ENCODE measurements at places on chromosomes 3 and 15. TPM values are rescaled to one million over a fixed set of nuclear protein-coding genes. Genes with fewer than 3 reads are reported as not detected.

The COLQ gene
- total RNA-seq, result 10.5 TPM

The ATP2B2 gene
- 25.2 TPM for total RNA-seq

GRCh38 chr3:76760336-76760735 is 279.6 kb upstream of the ROBO2 start:
- no peak overlapping the region for H3K27ac ChIP-seq
- DNase-seq, result no peak
- no peaks in the 10 kb centered on the region for H3K36me3 ChIP-seq

The MESP2 gene
- total RNA-seq, result not detected

The SAMMSON gene
- total RNA-seq, result 0.40 TPM

GRCh38 chr3:57730682-57731081 is 25.4 kb upstream of the SLMAP start:
- H3K27me3 ChIP-seq, result no peaks in the 10 kb centered on the region
- no peak overlapping the region for H3K4me3 ChIP-seq
- no peaks in the 10 kb centered on the region for H3K36me3 ChIP-seq
- DNase-seq, result no peak
- H3K4me1 ChIP-seq, result no peaks in the 10 kb centered on the region

- H3K4me1 ChIP-seq, result peaks cover 28% of the 10 kb centered on the region
- no peaks in the 10 kb centered on the region for H3K27me3 ChIP-seq
- H3K4me3 ChIP-seq, result no peak overlapping the region
- H3K36me3 ChIP-seq, result no peaks in the 10 kb centered on the region
- no peak for DNase-seq
Observed at GRCh38 chr15:88661761-88662556, 23.1 kb downstream of the ISG20 start.

DNA sequence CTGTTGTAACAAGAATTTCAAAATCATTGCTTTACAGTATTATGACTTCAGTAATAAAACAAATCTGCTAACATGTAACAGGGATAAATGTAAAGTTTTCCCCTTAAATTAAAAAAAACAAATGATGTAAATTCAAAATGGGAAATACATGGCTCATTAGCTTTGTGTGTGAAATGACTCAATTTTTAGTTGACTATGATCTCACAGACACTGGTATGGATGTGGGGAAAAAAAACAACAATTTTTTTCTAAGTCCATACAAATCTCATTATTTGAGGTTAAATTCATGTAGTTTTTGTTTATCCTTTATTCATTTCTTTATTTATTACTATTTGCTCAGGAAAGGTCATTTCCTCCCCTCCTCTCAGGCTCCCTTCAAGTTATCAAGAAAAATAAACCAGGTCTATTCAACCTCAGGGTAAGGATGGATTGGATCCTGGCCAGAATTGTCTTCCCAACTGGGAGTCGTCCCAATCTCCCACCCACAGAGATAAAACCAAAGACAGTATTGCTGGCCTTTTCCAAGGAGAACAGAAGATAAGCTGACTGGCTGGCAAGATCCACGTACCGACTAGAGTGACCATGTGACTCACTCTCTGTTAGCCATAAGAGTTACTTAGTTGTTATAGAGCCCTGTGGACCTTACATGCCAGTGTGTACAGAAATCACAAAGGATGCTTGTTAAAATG is 373.3 kb downstream of the GAP43 start:
- no peak for DNase-seq
- H3K4me1 ChIP-seq, result peaks cover 4% of the 10 kb centered on the region
- H3K4me3 ChIP-seq, result no peak overlapping the region
- H3K27me3 ChIP-seq, result no peaks in the 10 kb centered on the region
- no peaks in the 10 kb centered on the region for H3K36me3 ChIP-seq

- DNase-seq, result no peak
- H3K27ac ChIP-seq, result no peak overlapping the region
- no peaks in the 10 kb centered on the region for H3K4me1 ChIP-seq
- no peak overlapping the region for H3K4me3 ChIP-seq
Observed at GRCh38 chr3:25000971-25001591, 427.0 kb upstream of the RARB start.

- no peaks in the 10 kb centered on the region for H3K27me3 ChIP-seq
- H3K36me3 ChIP-seq, result no peaks in the 10 kb centered on the region
- no peak overlapping the region for H3K27ac ChIP-seq
- DNase-seq, result no peak
- no peak overlapping the region for H3K4me3 ChIP-seq
Observed at GRCh38 chr3:156433910-156434309, 121.0 kb downstream of the SSR3 start.

The AQP9 gene
- total RNA-seq, result 0.17 TPM

GRCh38 chr3:194671511-194671899 is 486 bp downstream of the LSG1 start:
- peaks cover 2% of the 10 kb centered on the region for H3K27me3 ChIP-seq
- H3K27ac ChIP-seq, result peak overlapping the region; percentile 94
- H3K4me1 ChIP-seq, result peaks cover 6% of the 10 kb centered on the region

DNA sequence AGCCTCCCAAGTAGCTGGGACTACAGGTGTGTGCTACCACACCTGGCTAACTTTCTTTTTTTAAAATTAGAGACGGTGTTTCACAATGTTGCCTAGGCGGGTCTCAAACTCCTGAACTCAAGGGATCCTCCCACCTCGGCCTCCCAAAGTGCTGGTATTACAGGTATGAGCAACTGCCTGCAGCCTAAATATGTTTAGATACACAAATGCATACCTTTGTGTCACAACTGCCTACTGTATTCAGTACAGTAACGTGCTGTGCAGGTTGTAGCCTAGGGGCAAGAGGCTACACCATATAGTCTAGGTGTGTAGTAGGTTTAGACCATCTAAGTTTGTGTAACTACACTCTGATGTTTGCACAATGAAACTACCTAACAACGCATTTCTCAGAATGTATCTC is 9.5 kb upstream of the PAK6 start:
- no peaks in the 10 kb centered on the region for H3K27me3 ChIP-seq
- H3K4me3 ChIP-seq, result no peak overlapping the region
- no peak overlapping the region for H3K27ac ChIP-seq

GRCh38 chr3:69865925-69866679 is 126.8 kb downstream of the MITF start:
- no peaks in the 10 kb centered on the region for H3K27me3 ChIP-seq
- no peaks in the 10 kb centered on the region for H3K36me3 ChIP-seq
- no peak for DNase-seq
- H3K27ac ChIP-seq, result no peak overlapping the region
- H3K4me3 ChIP-seq, result no peak overlapping the region

- DNase-seq, result peak; percentile 4
- H3K27me3 ChIP-seq, result no peaks in the 10 kb centered on the region
- H3K4me3 ChIP-seq, result peak overlapping the region; percentile 83
- H3K36me3 ChIP-seq, result no peaks in the 10 kb centered on the region
- H3K4me1 ChIP-seq, result peaks cover 11% of the 10 kb centered on the region
Observed at GRCh38 chr15:29268706-29269484, 727 bp downstream of the NSMCE3 start.

The SCN5A gene
- total RNA-seq, result 1.8 TPM

GRCh38 chr3:139533781-139534454 is 5.6 kb downstream of the RBP1 start:
- H3K36me3 ChIP-seq, result peaks cover 5% of the 10 kb centered on the region
- no peak overlapping the region for H3K4me3 ChIP-seq
- no peak for DNase-seq
- peak overlapping the region; percentile 93 for H3K27ac ChIP-seq
- H3K4me1 ChIP-seq, result peaks cover 66% of the 10 kb centered on the region

The ADPRH gene
- total RNA-seq, result 3.2 TPM

- H3K27me3 ChIP-seq, result no peaks in the 10 kb centered on the region
- H3K36me3 ChIP-seq, result no peaks in the 10 kb centered on the region
- no peak overlapping the region for H3K4me3 ChIP-seq
- no peaks in the 10 kb centered on the region for H3K4me1 ChIP-seq
- H3K27ac ChIP-seq, result no peak overlapping the region
- DNase-seq, result no peak
Observed at GRCh38 chr3:151864423-151865101, 8.9 kb upstream of the SUCNR1 start.

GRCh38 chr15:46413799-46414198 is 779.0 kb downstream of the SQOR start:
- no peaks in the 10 kb centered on the region for H3K4me1 ChIP-seq
- no peak overlapping the region for H3K4me3 ChIP-seq
- DNase-seq, result no peak

- no peak overlapping the region for H3K4me3 ChIP-seq
- H3K27me3 ChIP-seq, result no peaks in the 10 kb centered on the region
- peaks cover 5% of the 10 kb centered on the region for H3K36me3 ChIP-seq
- DNase-seq, result no peak
Observed at GRCh38 chr3:191358929-191359328, 28.6 kb upstream of the UTS2B start.

DNA sequence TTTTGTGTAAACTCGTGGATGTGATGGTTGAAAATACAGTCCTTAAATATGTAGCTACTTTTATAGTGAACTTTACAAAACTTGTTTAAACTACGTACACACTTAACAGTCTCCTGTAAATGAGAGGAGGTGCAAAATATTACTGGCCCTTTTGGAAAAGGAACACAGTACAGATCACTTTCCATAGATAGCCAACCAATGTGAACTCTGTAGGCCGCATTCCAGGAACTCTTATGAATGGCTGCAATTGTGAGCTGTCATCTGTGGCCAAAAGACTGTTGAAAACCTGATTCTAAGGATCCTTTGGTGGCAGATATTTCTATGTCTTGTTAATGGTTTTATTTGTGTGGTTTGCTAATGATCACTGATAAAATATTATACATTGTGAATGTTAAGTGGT is 6.2 kb downstream of the TSC22D2 start:
- H3K4me3 ChIP-seq, result peak overlapping the region; percentile 97
- H3K36me3 ChIP-seq, result peaks cover 4% of the 10 kb centered on the region
- H3K4me1 ChIP-seq, result peaks cover under 1% of the 10 kb centered on the region
- DNase-seq, result no peak
- H3K27me3 ChIP-seq, result no peaks in the 10 kb centered on the region
- H3K27ac ChIP-seq, result peak overlapping the region; percentile 31
